Activated CD4-positive, CD25-positive, alpha-beta regulatory T cell treated with anti-CD3 and anti-CD28 coated beads, Interleukin-2, amount 50 U/mL, for 24 hours (primary cell): ENCODE measurements at places on chromosomes 1 and 21.

DNA sequence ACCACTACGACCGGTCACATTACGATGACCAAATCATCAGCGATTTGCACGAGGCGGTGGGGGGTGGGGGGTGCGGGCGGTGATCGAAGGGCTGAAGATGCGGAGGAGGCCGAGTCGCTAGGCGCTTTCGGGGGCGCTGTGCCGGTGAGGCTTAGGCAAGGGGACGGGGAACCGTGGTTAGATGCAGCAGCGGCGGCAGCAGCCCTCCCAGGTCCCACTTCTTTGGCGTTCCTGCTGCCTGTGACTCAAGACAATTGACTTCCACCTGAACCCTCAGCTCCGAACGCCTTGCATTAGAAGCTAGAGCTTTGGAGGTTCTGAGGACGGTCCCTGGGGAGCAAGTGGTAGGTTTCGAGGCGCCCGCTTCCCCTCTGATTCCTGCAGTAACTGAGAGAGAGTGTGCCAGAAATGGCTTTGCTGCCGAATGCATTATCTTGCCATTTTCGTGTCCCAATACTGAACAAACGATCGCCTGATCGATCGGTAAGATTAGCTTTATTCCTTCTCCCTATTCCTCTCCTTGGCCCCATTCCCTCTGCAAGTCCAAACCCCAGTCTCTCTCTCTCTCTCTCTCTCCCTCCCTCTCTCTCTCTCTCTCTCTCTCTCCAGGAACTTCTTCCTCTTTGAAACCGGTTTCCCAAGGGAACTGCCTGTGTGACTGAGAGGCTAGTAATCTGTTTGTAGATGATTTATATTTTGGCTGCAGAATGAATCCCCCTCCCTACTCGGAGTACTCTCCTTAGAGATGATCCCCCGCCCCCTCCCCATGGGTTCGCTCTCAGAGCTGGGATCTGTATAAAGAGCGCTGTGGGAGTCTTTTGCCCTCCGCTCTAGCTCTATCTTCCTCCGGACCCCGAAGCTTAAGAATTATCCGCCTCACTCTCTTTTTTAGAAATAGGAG lies 735 bp upstream of the BRINP3 start:
- peak; percentile 24 for ATAC-seq

DNA sequence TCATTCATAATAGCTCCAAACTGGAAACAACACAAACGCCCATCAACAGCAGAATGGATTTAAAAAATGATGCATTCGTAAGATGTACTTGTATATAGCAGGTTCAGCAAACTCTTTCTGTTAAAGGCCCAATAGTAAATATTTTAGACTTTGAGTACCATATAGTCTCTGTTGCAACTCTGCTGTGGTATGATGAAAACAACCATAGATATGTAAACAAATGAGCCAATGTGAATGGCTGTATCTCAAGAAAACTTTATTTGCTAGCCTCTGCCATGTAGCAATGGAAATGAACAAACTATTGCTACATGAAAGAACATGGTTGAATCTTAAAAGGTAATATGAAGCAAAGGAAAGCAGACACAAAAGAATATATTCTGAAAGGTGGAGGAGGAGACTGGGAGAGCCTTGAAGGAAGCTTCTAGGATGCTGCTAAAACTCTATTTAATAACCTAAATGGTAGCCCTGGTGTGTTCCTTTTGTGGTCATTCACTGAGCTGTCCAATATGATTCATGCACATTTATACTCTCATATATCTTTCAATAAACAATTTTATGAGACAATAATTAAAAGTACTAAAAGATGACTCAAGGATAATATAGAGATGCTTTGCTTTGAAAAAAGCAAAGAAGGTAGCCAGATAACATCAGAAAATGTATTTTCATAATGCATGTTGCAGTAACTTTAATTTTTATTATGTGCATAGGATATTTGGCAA lies 29.1 kb upstream of the FMO3 start:
- no peak for ATAC-seq

GRCh38 chr1:6342056-6342455 lies 51.5 kb downstream of the ACOT7 start:
- ATAC-seq = no peak

DNA sequence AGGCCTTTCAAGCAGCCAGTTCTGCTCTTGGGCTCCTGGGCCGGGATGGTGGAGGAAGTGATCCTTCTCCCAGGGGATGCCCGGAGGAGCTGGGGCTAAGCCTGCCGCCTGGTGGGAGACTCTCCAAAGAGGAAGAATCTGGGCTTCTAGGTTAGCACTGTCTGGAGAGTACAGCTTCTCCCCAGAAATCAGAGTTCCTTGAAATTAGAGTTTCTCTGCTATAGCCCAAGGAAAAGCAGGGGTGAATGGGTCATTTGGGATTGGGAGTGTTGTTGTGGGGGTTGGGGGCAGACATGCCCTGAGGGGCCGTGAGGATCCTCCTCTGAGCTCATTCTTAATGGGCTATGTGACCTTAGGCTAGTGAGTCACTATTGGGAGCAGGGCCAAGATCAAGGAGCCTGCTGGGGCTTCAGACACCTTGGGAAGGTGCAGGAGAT lies 6.5 kb downstream of the LGR6 start:
- no peak for ATAC-seq

GRCh38 chr1:167821969-167822685 lies 91.8 kb downstream of the ADCY10 start:
- no peak for ATAC-seq
